Astrocyte (in vitro differentiated cells and primary cell): ENCODE measurements at places on chromosomes 7 and 10.

DNA sequence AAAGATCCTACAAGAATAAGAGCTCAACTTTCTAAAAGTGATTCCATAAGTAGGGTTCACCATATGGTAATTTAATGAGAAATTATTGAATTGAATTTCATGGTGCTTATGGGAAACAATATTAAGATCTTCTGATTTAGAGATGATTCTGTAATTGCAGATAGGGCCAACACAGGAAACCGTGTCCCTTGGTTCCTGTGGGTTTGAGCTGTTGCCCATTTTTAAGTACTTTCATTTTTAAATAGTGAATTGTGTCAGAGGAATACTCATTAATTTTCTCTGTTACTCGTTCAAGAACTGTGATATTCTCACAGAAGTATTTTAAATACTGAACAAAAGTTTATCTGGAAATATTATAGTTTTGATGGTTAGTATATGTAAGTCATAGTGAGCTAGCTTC is 129.2 kb downstream of the SRI start:
- H3K4me3 ChIP-seq, result no peak overlapping the region
- H3K27me3 ChIP-seq, result no peaks in the 10 kb centered on the region
- no peaks in the 10 kb centered on the region for H3K36me3 ChIP-seq
- H3K27ac ChIP-seq, result no peak overlapping the region
- DNase-seq, result peak; percentile 10
- H3K4me1 ChIP-seq, result no peaks in the 10 kb centered on the region

DNA sequence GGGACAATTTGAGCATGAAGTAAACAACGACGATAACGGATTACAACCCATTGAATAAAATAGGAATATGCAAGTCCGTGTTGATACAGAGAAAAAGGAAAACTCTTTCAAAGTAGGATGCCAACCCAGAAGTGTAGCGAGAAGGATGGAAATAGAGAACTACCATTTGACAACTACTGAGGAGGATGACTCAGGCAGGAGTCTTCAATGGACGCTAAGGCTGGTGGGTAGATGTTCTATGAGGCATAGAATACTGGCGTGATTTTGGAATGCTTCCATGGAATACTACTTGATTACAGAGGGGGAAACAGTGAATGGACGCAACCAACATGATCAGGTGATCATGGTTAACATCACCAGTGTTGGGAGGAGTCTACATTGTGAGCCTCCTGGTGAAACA is 828 bp upstream of the CFAP70 start:
- H3K4me3 ChIP-seq, result no peak overlapping the region
- peaks cover 5% of the 10 kb centered on the region for H3K4me1 ChIP-seq
- no peak for DNase-seq
- no peaks in the 10 kb centered on the region for H3K36me3 ChIP-seq
- no peak overlapping the region for H3K27ac ChIP-seq

- H3K4me1 ChIP-seq, result peaks cover 15% of the 10 kb centered on the region
- peaks cover 21% of the 10 kb centered on the region for H3K36me3 ChIP-seq
- H3K27ac ChIP-seq, result no peak overlapping the region
- no peaks in the 10 kb centered on the region for H3K27me3 ChIP-seq
Observed at GRCh38 chr10:5894873-5895272, 4.8 kb downstream of the FBH1 start.

DNA sequence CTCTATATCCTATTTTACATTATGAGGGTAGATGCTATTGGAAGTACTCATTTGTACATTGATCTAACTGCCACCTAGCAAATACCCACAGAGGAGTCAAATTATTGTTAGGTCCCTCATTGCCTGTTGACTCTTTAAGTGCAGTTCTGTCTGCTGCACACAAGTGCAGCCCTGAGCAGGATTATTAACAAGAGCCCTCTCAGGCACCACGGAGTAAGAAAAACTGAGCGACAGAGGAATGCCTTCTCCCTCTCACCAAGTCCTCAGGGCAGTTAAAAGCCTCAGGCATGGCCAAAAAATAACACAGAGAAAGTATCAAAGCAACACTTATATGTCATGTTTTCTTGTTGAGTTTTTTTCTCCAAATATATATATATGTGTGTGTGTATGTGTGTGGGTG is 340.0 kb upstream of the NRG3 start:
- no peak for DNase-seq
- no peaks in the 10 kb centered on the region for H3K36me3 ChIP-seq
- no peaks in the 10 kb centered on the region for H3K27me3 ChIP-seq

DNA sequence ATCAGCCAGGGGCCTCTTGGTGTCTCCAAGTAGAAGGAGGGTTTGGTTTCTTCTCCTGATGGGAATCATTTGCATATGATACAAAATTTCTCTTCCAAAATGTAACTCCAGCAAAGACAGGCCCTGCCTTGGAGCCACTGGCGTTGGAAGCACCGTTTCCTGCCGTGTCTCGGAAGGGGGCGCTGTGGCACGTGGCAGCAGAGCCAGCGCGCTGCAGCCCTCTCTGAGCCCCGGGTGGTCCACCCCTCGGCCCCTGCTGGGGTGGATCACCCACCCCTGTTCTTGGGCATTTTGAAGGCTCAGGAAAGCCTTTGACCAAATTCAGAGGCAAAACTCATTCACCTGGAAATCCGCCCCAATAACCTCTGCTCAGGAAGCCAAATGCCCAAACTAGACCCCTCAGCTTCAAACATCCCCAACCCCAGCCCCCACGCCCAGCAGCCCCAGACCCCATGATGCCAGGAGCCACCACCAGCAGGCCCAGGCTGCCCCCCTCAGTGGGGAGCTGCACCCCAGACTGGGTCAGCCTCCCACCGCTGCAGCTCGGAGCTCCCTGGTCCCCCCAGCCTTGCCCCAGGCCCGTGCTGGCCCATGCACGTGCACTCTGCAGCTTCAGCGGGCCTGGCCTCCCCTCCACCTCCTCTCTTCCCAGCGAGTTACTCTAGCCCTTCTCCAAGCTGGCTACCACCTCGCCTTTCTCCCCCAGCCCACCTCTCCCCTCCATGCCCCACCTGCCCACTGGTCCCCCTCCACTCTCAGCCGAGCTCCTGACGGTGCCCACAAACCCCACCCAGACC is 29.5 kb upstream of the ELFN1 start:
- DNase-seq, result no peak
- no peaks in the 10 kb centered on the region for H3K4me1 ChIP-seq
- H3K4me3 ChIP-seq, result no peak overlapping the region
- no peaks in the 10 kb centered on the region for H3K36me3 ChIP-seq
- peaks cover 10% of the 10 kb centered on the region for H3K27me3 ChIP-seq

- no peaks in the 10 kb centered on the region for H3K4me1 ChIP-seq
- no peaks in the 10 kb centered on the region for H3K27me3 ChIP-seq
- H3K36me3 ChIP-seq, result no peaks in the 10 kb centered on the region
- no peak for DNase-seq
- H3K27ac ChIP-seq, result no peak overlapping the region
- H3K4me3 ChIP-seq, result no peak overlapping the region
Observed at GRCh38 chr10:27730041-27730440, 15.6 kb downstream of the MKX start.

DNA sequence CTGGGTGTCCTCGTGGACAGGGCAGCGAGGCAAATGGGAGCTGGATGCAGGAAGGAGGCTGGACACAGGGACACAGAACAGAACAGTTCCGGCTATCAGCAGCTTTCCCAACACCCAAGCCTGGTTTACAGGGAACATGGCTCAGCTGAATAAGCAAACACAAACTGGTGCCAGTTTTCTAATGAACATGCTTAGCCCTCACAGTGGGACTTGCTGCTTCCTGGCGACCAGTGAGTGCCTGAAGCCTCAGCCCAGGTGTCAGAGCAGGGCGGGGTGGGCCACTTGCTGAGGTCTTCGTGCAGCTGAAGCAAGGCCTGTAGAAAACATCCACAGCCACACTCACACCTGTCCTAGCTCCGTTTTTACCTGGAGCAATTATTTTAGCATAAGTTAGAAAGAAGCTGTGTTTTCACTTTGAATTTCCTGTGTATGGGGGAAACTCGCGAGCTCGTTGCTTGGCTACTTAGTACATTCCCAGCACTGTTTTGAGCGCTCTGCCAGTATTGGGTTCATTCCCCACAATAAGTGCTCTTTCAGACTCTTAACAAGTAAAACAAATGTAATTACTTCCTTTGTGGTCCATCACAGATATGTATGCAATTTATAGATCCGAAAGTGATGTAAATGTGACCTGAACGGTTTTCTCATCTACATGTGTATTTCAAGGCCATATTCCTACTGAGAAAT is 261.2 kb upstream of the SHH start:
- no peaks in the 10 kb centered on the region for H3K27me3 ChIP-seq
- no peak overlapping the region for H3K4me3 ChIP-seq
- no peaks in the 10 kb centered on the region for H3K4me1 ChIP-seq
- DNase-seq, result no peak
- H3K27ac ChIP-seq, result no peak overlapping the region

DNA sequence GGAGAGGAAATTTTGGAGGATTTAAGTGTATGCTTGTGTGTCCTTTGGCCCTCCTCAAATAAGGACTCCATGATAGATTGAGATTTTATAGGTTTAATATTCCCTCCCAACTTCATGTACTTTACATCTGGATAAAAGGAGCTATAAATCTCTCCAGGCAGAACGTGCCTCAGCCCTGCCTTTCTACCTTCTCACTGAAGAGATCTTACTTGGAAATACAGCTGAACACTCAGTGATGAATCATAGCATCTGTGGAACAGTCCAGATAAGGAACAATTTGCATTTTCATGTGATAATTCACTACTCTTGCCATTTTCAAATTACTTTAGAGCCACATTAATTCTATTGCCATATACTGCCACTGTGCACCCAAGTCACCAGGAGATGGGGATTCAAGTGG is 364.6 kb upstream of the PODXL start:
- H3K36me3 ChIP-seq, result no peaks in the 10 kb centered on the region
- peak; percentile 75 for DNase-seq
- no peak overlapping the region for H3K27ac ChIP-seq
- peaks cover 9% of the 10 kb centered on the region for H3K4me1 ChIP-seq

DNA sequence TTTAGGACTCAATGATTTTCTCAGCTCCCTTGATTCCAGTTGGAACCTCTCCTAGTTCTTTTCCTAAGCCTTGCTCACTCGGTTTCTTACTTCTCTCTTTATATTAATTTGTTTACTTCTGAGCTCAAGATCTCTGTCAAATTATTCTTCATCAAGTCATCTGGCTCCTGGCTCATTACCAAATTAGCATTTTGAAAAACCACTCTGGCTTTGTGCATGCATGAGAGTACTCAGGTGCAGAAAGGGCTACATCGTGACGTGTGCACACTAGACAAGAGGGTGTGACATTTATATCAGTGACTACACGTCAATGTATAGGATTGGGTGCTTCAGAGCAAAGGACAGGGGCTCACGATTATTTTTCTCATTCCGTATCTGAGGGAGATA is 645.7 kb upstream of the DPP6 start:
- no peaks in the 10 kb centered on the region for H3K27me3 ChIP-seq
- H3K4me3 ChIP-seq, result no peak overlapping the region
- no peak for DNase-seq
- H3K27ac ChIP-seq, result no peak overlapping the region

GRCh38 chr10:58981846-58982245 is 194.6 kb upstream of the PHYHIPL start:
- H3K27ac ChIP-seq, result no peak overlapping the region
- no peak for DNase-seq
- no peaks in the 10 kb centered on the region for H3K36me3 ChIP-seq
- H3K4me3 ChIP-seq, result no peak overlapping the region
